ENCODE measurements at places on chromosomes 7 and 10.

DNA sequence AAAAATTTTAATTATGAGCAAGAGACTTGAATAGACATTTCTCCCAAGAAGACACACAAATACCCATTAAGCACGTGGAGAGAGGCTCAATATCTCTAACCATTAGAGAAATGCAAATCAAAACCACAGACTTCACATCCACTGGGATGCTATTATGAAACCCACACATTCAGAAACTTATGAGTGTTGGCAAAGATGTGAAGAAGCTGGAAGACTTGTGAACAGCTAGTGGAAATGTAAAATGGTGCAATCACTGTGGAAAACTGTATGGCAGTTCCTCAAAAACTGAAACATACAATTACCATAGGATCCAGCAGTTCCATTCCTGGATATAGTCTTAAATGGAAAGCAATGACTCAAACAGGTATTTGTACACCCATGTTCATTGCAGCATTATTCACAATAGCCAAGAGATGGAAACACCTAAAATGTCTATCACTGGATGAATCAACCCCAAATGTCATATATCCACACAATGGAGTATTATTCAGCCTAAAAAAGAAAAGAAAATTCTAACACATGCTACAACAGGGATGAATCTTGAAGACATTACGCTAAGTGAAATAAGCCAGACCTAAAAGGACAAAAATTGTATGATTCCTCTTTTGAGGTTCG lies 53.5 kb upstream of the FRMD4A start:
- no peak for DNase-seq

- no peak for DNase-seq
Measured at GRCh38 chr10:99562631-99563030, 29.9 kb downstream of the NKX2-3 start.

DNA sequence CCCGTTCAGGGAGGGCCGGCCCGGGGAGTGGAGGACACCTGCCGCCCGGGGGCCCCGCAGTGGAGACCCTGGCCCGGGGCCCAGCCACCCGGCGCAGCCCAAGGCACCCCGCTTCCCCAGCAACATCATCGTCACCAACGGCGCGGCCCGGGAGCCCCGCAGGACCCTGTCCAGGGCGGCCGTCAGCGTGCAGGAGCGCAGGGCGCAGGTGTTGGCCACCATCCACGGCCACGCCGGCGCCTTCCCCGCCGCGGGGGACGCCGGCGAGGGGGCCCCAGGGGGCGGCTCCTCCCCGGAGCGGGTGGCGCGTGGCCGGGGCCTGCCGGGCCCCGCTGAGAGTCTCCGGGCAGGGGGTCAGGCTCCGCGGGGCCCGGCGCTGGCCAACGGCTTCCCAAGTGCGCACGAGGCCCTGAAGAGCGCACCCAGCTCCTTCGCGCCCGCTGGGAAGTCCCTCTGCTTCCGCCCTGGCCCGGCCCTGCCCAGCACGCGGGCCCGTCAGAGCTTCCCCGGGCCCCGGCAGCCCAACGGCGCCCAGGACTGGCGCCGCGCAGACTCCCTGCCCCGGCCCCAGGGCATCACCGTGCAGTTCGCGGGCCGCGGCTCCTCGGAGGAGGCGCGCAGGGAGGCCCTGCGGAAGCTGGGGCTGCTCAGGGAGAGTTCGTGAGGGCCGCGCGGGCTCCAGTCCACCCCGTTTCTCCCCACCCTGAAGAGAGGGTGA lies 46.7 kb downstream of the PROSER2 start:
- no peak for DNase-seq

DNA sequence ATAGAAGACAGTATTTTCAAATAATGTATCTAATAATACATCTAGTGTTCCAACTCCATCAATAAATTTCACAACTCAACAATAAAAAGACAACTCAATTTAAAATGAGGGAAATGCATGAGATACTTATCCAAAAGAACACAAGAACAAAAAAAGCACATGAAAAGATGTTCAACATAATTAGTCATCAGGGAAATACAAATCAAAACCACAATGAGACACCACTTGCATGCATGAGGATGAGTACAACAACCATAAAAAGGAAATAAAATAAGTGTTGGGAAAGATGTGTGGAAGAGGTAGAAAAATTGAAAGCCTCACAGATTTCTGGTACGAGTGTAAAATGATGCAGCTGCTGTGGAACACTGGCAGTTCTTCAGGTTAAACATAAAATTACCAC lies 111.6 kb upstream of the PTPRZ1 start:
- no peak for DNase-seq

DNA sequence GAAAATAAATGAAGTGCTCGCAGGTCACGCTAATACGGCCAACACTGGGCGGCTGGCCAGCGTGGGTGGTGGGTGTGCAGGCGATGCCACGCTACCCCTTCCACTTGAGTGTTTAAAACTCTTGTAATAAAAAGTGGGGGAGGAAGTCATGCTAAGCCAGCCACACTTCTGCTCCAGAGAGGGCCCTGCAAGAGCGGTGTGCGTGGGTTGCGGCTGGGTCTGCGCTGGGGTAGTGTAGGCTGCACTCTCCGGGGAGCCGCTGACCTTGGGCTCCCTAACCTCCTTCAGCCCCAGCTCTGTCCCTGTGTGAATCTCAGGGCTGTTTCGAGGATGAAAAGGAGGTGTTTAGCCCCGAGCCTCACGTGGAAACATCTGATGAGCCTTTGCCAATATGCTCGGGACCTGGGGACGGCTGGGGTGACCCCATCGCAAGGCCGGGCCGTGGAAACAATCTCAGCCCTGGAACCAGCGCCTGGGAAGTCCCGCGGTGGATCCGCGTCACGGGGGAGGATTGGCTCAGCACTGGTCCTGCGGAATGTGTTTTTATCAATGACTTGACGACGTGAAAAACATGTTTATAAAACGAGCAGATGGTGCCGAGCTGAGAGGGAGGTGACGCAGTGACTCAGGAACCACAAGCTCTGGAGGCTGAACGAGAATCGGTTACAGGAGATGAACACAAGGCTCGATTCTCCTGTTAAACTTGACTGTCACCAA lies 278.5 kb downstream of the DNAJB6 start:
- DNase-seq, result no peak

DNA sequence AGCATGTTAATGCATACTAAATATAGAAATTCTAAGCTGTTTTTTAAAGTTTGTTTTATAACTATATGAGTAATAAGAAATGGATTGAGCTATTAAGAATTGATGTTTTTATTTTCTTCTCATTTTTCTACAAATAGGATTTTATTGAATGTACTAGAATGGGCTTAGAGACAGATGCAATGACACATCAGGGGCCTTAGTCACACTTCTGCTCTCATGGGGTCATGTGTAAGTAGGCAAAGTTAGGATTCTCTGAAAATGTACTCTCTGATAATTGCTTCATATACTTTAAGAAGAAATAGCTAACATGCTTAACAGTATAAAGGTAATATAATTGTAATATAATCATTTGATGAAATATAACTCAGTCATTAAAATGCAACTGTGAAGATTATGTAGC lies 154.6 kb downstream of the ZNF438 start:
- no peak for DNase-seq

Measured in CD4-positive, alpha-beta T cell (primary cell).